Progenitor cell of endocrine pancreas (in vitro differentiated cells): ENCODE measurements at places on chromosomes 11 and 22.

DNA sequence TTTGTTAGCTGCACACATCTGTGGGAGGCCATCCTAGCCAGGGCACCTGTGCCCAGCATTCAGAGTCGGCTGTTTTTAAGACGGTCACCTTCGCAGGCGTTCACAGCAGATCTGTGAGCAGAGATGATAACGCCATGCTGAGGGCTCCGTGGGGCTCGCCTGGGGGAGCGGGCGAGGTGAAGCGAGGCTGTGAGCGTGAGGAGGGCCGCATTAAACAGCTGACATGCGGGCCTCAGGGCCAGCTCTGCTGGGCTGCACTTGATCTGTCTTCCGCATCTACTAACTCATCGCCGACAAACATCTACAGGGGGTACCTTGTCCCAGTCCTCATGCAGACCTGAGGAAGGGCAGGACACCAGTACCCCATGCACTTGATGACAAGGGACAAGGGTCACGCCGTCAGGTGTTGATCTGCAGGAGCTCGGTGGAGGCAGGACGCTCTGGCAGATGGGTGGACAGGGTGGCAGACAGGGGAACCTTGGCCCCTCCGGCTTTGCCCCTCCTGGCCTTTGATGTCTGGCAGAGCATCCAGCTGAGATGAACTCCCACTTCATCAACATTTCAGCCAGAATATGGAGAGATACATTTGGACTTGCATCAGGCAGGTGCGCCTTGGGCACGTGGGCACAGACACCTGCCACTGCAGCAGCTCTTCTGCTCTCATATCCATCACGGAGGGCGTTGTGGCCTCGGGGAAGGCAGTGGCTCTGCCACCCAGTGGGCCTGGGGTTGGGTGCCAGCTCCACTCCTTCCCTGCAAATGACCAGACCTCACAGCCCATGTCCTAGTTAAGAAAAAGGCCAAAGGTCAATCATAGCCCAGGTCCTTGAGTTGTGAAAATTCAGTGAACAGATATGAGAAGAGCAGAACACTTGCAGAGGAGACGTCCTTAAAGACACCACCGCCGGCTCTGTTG is 822.9 kb downstream of the BRD1 start:
- no peak overlapping the region for H3K27ac ChIP-seq
- no peak for DNase-seq
- no peak overlapping the region for H3K4me3 ChIP-seq
- peaks cover under 1% of the 10 kb centered on the region for H3K27me3 ChIP-seq
- H3K4me1 ChIP-seq, result no peaks in the 10 kb centered on the region

DNA sequence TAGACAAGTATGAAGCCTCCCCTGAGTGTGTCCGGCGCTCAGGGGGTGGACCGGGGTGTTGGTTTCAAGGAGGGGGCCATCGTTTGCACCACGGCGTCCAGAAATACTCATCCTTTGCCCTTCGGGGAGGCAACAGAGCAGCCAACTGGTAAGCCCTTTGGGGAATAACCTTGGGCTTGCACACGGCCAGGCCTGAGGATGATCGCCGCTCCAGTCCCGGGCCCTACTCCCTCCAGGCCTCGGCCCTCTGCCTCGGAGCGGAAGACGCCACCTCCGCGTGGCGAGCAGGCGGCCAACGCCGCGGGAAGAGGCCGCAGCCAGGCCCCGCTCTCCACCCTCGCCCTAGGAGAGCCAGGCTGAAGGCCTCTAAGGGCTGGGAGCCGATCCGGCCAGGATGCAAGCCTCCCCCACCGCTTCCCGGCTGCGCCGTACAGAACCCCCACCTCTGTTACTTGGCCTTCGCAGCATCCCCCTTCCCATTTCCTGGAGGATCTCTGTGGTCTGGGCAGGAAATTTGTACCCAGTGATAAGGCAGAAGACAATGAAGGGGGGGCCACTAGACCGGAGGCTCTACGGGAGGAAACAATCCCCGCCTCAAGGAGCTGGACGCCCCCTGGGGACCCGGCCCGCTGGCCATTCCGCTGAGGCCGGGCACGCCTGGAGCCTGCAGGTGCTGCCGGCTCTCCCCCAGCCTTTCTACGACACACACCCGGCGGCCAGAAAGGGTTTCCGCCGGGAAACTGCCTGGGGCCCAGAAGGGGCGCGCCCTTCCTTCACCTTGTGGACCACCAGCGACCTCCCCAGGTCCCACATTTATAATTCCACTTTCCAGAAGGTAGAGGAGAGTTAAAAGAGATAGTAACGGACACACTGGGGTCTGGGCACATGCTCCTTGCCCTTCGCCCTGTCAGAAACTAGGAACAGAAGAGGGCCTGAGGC is 2.6 kb downstream of the ESAM start:
- peaks cover 59% of the 10 kb centered on the region for H3K27me3 ChIP-seq
- H3K4me3 ChIP-seq, result peak overlapping the region; percentile 63
- DNase-seq, result no peak
- no peaks in the 10 kb centered on the region for H3K36me3 ChIP-seq
- no peak overlapping the region for H3K27ac ChIP-seq

GRCh38 chr11:19934828-19935259 is 222.2 kb downstream of the NAV2 start:
- no peaks in the 10 kb centered on the region for H3K27me3 ChIP-seq
- no peak overlapping the region for H3K27ac ChIP-seq
- H3K36me3 ChIP-seq, result peaks cover 1% of the 10 kb centered on the region
- peaks cover 3% of the 10 kb centered on the region for H3K4me1 ChIP-seq

- peaks cover 7% of the 10 kb centered on the region for H3K4me1 ChIP-seq
- peaks cover 9% of the 10 kb centered on the region for H3K27me3 ChIP-seq
- H3K27ac ChIP-seq, result no peak overlapping the region
- no peak for DNase-seq
- no peaks in the 10 kb centered on the region for H3K36me3 ChIP-seq
Measured at GRCh38 chr11:121412711-121413415, 39.3 kb upstream of the SORL1 start.

GRCh38 chr22:43720716-43721115 is 91.4 kb downstream of the EFCAB6 start:
- H3K4me3 ChIP-seq, result no peak overlapping the region
- no peak for DNase-seq
- no peak overlapping the region for H3K27ac ChIP-seq
- no peaks in the 10 kb centered on the region for H3K4me1 ChIP-seq
- H3K36me3 ChIP-seq, result peaks cover 5% of the 10 kb centered on the region

DNA sequence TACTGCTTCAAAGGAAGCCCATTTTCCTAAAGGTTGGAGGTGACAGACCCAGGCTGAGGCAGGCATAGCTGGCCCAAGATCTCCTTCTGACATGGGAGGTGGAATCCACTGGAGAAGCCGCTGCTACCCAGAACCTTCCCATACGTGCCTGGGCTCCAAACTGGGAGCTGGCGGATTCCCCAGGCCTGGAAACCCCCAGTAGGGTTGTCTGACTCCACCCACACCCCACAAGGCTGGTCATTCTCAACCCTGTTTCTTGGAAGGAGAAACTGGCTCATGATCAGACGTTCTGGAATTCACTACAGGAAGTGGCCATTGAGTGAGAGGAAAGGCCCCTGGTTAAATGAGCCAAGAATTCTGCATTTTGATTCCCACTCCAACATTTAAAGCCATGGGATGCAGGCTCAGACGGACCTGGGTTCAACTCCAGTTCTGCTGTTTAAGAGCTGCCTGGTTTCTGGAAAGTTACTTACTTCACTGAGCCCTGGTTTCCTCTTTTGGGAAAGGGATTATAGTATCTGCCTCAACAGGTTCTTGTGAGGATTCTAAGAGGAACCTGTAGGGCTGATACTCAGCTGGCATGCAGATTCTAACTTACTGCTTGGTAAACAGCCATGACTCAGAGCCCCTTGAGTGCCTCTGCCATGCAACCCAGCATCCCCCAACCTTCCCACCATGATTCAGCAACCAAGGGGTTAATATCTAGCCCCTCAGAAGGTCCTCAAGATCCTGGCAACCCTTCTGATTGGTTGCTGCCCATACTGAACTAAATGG is 19.4 kb upstream of the TSKU start:
- DNase-seq, result no peak
- H3K36me3 ChIP-seq, result no peaks in the 10 kb centered on the region
- peaks cover 19% of the 10 kb centered on the region for H3K27me3 ChIP-seq
- H3K4me3 ChIP-seq, result no peak overlapping the region
- peaks cover 8% of the 10 kb centered on the region for H3K4me1 ChIP-seq
- H3K27ac ChIP-seq, result no peak overlapping the region
